ENCODE measurements at places on chromosomes 5 and 9.

DNA sequence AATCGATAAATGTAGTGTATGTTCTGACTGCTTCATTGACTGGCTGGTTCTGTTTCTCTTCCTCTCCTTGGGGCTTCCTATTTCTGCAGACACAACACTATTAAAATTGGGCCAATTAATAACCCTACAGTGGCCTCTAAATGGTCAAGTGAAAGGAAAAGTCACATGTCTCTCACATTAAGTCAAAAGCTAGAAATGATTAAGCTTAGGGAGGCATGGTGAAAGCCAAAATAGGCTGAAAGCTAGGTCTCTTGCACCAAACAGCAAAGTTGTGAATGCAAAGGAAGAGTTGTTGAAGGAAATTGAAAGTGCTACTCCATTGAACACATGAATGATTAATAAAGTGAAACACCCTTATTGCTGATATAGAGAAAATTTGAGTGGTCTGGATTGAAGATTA, 58.2 kb downstream of the CCNH start:
- no peak for DNase-seq

GRCh38 chr5:78691084-78691960, 42.8 kb upstream of the LHFPL2 start:
- DNase-seq = no peak

GRCh38 chr9:86966852-86967511, 19.7 kb upstream of the GAS1 start:
- DNase-seq = no peak

DNA sequence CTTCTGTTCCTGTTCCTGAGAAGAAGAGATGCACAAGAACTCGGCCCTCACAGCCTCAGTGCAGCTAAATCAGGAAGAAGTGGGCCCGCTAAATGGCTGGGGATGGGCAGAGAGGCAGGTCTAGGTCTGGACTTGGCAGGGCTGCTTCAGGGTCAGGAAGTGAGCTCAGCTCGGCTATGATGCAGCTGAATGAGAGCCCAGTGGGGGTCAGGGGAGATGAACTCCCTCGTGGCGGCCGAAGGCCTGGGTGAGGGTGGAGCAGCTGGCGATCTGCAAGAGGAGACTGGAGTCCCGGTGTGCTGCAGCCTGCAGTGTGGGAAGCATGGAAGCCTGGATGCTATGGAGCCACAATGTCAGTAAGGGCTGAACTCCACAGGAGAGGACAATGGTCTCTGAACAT, 466.2 kb downstream of the SPOCK1 start:
- DNase-seq = no peak

GRCh38 chr5:63255594-63255993, 677.0 kb downstream of the LRRC70 start:
- DNase-seq = no peak

DNA sequence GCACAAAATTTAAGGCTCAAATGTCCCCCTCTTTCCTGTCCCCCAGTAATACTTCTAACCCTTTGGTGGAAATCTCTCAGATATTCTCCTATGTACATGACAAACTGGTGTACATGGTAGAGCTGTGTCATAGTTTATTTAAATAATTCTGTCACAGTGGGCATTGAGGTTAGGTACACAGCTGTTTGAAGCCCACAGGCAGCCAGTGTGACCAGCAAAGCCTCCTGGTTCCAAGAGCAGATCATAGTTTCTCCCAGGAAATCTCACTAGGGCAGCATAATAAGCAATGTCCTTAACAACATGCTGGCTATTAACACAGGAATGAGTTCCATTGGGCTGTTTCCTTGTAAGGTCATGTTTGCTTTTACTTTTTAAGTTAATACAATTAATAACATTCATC, 63.9 kb downstream of the NDST1 start:
- DNase-seq = no peak

- no peak for DNase-seq
These were observed 43.3 kb downstream of the TLE4 start for GRCh38 chr9:79615038-79615437.

DNA sequence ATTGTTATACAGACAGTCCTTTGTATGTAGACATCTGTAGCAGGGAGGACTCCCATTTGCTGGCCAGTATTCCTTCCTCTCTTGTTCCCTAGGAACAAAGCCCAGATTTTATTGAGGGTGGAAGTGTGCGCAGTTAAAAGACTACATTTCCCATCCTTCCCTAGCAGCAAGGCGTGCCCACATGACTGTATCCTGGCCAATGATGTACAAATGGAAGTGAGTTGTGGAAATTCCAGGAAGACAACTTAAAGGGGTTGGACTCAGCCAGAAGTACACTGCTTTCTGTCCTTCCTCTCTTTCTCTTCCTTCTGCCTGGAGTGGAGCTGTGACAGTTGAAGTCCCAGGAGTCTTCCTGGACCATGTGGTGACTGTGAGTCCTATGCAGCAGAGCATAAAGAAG, 89.0 kb downstream of the HRH2 start:
- no peak for DNase-seq

DNA sequence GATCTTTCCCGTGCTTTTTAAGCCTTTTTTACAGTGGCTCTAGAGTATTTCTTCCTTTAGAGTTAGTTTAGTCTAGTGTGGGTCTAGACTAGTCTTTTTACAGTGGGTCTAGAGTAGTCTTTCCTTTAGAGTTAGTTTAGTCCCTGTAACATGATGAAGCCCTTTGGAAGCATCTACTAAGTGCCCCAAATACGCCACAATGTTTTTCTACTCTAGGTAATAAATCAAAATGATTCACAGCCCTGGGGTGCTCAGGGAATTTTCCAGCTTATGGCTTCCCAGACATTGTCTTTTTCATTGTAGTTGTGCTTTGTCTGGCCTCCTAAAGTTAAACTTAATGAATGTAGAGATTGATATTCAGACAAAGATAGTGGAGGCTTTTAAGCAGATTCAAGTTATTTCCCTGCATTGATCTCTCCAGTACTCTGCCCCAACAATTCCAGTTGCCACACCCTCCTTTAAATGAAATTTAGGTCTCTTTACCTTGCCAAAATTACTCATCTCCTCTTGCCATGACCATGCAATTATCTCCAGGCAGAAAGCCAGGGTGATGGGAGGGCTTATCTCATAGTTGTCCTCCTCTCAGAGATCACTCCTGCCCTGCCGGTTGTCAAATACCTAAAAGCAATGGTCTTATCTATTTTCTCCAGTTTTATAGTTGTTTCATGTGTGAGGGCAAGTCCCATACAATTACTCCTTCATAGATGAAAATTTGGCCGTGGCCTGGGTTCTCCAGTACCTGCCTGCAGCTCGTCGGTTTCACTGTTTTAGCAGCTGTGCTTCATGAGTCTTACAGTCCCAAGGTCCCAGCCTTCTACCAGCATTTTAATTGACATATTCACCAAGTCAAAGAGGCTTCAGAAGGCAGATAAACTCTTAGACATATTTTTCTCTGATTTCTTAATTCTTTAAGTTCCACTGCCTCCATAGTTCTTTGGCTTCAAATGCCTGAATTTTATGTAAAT, 794.0 kb upstream of the COX7C start:
- DNase-seq = no peak

GRCh38 chr9:117827456-117827855, 123.3 kb downstream of the TLR4 start:
- no peak for DNase-seq
